ENCODE measurements at places on chromosomes 4 and X.
A peak's percentile ranks its signal among the peaks of the same experiment; 100 is the strongest.

GRCh38 chr4:56787380-56787779 lies 34.1 kb downstream of the SPINK2 start:
- no peak for DNase-seq

- no peak for DNase-seq
Measured at GRCh38 chr4:91345632-91346031, 958.1 kb upstream of the GRID2 start.

DNA sequence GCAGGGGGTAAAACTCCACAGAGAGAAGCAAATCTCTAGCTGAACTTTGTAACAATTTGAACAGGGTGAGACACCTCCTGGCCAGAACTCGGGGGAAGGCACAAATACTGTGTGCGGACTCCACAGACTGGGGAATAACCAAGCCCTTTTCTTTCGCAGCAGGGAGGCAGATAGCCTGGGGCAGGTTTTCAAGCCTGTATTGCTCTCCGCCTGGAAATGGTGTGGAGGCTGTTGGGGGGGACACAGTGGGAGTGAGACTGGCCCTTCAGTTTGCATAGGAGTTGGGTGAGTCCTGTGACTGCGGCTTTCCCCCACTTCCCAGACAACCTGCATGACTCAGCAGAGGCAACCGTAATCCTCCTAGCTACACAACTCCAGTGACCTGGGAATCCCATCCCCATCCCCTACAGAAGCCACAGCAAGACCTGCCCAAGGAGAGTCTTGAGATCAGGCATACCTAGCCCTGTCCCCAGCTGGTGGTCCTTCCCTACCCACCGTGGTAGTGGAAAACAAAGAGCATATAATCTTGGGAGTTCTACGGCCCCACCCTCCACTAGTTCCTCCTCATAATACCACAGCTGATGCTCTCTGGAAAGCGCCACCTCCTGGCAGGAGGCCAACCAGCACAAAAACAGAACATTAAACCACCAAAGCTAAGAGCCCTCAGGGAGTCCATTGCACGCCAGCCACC lies 12.9 kb upstream of the SMPX start:
- no peak for DNase-seq

- no peak for DNase-seq
Measured at GRCh38 chr4:153637201-153637600, 46.9 kb upstream of the TLR2 start.

DNA sequence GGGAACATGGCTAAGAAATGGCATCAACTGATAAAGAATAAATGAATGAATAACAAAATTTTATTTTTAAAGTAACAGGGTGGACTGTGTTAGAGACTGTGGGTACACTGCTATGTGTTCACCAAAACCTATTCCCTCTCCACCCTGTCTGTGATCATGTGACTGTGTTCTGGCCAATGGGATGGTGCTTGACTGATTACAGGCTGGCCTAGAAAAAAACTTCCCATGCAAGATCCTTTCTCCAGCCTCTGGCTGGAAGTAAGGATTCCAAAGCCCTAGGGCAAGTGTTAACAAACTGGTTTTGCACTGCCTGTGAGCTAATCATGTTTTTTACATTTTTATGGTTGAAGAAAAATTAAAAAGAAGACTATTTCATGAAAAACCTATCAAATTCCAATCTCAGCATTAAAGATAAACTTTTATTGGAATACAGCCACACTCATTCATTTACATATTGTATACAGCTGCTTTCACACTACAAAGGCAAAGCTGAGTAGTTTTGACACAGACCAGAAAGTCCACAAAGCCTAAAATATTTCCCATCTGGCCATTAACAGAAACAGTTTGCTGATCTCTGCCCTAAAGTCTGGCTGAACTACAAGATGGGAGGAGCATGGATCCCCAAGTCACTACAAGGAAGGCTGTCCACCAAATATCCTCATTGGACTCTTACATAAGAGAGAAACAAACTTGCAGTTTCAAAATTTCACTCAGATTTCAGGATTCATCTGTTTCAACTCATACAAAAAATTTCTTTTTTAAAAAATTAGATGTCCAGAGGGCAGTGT lies 133.2 kb downstream of the ARHGAP6 start:
- no peak for DNase-seq

DNA sequence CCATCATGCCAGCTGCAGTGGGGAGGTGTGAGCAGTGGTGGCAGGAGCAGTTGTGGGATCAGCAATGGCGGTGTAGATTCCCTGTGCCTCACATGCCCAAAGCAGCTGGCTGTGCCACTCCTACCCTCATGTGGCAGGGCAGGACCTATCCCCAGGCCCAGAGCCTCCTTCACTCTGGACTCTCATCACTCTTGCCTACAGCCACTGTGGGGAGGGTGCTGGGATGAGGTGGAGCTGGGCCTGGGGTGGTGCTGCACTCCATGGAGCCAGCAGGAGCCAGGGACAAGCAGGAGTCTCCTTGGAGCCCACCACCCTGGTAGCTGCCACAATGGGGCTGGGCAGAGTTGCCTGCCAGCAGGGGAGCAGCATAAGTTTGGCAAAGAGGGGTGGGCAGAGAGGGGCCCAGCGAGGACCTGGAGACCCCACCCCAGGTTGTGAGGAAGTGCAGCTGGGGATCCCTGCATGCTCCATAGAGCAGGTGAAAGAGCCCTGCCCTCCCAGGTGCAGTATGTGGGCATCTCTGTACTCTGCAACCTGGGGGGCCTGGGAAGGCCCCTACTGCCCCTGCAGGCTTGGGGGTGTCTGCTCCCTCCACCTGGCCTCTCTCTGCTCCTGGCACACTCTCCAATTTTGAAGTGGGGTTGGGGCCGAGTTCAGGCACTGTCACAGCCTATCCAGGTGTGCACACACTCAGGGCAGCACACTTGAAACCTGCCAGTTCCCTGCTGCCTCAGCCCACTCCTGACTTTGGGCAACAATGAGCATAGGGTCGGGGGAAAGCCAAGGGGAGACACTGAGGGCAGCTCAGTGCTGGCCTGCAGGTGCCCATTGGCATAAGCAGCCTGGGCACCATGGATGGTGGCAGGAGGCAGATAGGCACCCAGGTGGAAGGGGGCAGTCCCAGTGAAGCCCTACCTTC lies 74.0 kb upstream of the INTU start:
- DNase-seq: no peak

DNA sequence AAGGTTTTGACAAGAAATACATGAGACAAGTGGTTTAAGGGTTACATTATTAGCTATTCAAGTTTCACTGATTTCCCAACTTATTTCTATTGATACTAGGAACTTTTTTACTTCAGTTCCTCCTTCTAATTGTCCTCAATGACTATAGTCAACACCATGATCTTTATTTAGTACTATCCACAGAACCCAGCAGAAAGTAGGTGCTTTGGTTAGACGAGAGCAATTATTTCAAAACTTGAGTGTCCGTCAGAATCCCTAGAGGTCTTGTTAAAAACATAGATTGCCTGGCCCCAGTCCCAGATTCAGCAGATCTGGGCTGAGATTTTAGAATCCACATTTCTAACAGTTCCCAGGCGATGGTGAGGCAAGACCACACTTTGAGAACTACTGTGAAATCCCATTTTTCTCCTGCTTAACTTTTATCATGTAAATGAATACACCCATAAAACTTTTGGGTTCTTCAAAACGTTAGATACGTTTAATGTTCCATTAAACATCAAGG lies 17.9 kb downstream of the EXOC1 start:
- DNase-seq: no peak

GRCh38 chr4:159016593-159017024 lies 86.3 kb upstream of the RAPGEF2 start:
- DNase-seq: no peak

DNA sequence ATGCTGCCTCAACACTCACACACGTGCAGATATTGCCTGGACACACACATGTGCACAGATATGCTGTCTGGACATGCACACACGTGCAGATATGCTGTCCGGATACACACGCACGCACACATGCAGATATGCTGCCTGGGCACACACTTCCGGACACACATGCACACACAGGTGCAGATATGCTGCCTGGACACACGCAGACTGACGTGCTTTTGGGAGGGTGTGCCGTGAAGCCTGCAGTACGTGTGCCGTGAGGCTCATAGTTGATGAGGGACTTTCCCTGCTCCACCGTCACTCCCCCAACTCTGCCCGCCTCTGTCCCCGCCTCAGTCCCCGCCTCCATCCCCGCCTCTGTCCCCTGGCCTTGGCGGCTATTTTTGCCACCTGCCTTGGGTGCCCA lies 14.7 kb downstream of the FGFRL1 start:
- peak; percentile 47 for DNase-seq

DNA sequence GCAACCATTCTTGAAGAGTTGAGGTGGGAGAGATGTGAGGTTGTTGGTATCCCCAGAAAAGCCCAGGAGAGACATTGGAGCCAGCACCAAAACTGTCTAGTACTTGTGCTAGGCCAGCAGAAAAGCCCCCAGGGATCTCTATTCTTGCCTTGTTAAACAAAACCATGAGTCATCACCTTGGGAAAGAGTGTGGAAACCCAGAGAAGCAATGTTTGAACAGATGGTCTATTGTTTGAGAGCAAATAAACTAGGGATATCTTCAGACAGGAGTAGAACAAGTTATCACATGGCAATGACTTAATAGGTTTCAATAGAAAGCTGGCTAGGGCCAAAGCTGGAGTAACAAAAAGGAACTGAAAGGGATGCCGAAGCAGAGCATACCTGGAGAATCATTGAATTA lies 195.7 kb upstream of the CASK start:
- no peak for DNase-seq

DNA sequence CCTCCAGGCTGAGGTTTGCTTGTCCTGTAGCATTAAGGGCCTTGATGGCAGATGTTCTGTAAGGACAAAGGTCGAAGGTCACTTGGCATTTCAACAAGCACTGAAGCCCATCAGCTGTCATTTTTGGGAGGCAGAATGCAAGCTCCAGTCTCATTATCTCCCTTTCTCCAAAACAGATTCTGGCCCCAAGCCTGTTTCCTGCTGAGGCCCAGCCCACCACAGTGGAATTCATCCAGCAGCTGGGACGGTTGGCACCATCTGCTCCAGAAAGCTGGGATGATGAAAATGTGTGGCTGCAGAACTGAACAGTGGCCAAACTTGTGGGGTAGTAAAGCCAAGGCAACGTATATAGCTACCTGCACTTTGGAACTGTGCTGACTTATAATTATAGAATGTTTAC lies 17.7 kb upstream of the PPEF2 start:
- no peak for DNase-seq

GRCh38 chr4:8861576-8862295 lies 9.9 kb downstream of the HMX1 start:
- no peak for DNase-seq

DNA sequence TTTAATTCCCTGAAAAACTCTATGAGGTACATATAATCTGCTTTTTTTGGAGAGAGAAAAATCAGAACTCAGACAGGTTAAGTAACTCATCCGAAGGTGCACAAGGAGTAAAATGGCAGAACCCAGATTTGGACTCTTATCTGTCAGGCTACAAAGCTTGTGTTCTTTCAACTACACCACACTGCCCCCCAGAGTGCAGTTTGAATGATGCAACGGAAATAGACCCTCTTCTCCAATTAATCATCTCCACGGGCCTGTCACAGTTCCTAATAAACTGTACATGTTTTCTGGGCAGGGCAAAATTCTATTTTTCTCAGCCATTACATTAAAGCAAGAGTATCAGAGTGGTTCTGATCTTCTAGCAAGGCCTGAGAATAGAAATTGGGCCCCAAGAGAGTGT lies 35.3 kb upstream of the DCX start:
- DNase-seq: no peak

DNA sequence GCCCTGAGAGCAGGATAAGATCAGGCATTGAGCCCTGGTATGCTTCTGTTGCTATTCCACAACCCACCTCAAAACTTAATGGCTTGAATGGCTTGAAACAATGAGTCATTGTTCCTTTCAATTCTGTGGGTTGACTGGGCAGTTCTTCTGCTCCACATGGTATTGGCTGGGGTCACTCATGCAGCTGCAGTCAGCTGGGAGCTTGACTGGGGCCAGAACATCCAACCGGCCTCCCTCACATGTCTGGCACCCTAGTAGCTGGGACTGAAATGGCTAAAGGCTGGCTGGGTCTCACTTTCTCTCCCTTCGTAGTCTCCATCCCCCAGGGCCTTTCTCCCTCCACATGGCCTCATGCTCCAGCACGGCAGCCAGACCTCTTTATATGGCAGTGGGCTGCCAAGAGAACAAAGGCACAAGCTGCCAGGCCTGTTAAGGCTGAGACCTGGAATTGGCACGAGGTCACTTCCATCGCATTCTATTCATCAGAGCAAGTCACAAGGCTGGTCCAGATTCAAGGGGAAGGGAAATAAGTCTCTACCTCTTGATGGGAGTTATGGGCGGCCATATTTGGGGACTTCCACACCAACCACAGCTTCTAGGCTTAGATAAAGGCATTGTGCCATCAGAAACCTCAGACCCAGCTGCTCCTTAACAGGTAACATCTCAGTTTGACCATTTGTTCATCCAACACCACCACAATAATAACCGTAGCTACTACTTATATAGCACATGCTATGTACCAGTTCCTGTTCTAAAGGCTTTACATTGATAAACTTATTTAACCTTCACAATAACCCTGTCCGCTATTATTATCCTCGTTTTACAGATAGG lies 159.7 kb upstream of the ATP6AP2 start:
- no peak for DNase-seq

GRCh38 chr4:71553605-71554004 lies 214.8 kb downstream of the SLC4A4 start:
- DNase-seq: no peak

GRCh38 chrX:124300405-124300804 lies 32.1 kb upstream of the TEX13D start:
- DNase-seq: no peak

DNA sequence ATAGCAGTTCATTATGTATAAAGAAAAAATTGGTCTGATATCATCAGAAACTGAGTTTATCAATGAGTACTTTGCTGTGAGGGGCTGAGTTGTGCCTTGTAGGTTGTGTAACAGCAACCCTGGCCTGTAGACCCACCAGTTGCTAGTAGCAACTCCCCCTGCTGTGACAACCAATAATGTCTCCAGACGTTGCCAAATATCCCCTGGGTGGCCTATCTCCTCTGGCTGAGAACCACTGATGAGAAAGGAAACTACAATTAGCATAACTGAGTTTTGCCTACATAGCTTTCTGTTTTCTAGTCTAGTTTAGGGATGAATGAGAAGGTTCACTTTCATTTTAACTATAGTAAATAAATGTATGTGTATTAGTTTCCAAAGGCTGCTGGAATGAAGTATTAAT lies 234.1 kb downstream of the CPE start:
- no peak for DNase-seq

GRCh38 chr4:177242651-177243286 lies 66.9 kb upstream of the NEIL3 start:
- no peak for DNase-seq

DNA sequence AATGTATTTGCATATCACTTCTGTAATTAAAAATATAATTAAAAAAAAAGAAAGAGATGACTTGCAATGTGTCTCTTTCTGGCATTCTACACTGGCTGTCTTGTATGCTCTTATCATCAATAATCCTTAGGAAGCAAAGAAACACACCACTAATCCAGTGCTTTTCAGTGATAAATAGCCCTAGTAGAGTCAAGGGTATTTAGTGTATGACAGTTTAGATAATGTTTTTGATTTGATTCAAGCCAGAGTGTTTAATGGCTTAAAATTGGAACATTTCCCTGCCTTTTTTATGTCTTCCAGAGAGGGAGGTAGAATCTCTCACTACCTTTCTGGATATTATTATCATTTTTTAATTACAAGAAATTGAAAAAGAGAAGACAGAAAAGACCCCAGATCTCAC lies 48.6 kb upstream of the CXCL8 start:
- no peak for DNase-seq
